ENCODE measurements at places on chromosomes 16 and 17.

GRCh38 chr17:34584805-34585416 lies 5.5 kb downstream of the TMEM132E start:
- DNase-seq: no peak

DNA sequence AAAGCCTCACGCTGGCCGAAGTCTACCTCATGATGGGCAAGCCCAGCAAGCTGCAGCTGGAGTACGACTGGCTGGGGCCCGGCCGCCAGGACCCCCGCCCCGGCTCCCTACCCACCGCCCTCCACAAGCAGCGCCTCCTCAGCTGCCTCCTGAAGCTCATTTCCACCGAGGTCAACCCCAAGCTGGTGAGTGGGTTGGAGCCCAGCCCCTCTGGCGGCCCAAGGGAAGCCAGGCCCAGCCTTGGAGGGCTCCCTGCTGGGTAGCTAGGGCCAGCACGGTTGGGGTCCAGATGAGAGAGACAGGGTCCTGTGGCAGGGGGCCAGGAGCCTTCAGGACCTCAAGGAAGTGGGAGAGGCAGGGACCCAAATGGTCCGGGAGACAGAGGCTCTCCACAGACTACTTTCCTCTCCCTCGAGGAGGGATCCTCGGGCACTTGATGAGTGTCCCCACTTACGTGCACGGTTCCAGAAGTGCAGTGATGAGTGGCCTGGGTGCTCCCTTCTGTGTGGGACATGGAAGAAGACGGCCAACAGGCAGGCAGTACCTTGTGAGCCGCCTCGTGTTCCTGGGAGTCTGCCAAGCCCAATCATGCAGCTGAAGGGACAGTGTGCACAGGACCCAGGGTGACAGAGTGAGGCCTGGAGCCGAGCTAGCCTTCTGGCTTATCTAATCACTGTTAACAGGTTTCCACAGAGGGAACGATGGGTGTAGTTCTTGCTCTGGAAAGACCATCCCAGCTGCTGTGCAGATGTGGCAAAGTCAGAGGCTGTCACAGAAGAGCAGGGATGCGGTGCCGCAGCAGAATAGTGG lies 21.1 kb upstream of the JPT2 start:
- no peak for DNase-seq

- no peak for DNase-seq
Observed at GRCh38 chr16:89219365-89219764, 1.9 kb downstream of the ZNF778 start.

GRCh38 chr17:30345089-30345433 lies 11.2 kb upstream of the TMIGD1 start:
- no peak for DNase-seq

All from NCI-H187 treated with DMSO at 0.1 percent for 48 hours (cell line).